ENCODE measurements at places on chromosomes 6 and 20.
A peak's percentile ranks its signal among the peaks of the same experiment; 100 is the strongest.

- DNase-seq, result no peak
Observed at GRCh38 chr6:15523679-15524630, 138.9 kb downstream of the DTNBP1 start.

DNA sequence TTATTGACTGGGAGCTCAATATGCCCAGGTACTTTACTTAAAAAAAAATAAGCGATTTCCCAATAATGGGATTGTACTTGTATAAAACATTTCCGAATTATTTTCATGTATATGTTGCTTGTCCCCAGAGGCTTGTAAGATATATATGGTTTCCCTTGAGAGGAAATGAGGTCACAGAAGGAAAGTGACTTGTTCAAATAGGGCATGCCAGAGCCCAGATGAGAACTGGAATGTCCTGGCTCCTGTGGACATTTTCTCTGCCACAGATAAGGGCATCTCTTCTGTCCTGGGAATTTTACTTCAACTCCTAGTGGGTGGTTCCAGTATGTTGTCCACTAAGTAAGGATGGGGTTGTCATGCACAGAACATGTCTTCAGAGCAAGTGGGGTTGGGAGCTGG is 63.0 kb downstream of the LYRM2 start:
- no peak for DNase-seq

GRCh38 chr20:49330701-49331615 is 53.1 kb upstream of the ZNFX1 start:
- DNase-seq, result no peak

- peak; percentile 27 for DNase-seq
Observed at GRCh38 chr6:124999105-124999764, 37.0 kb downstream of the RNF217 start.

DNA sequence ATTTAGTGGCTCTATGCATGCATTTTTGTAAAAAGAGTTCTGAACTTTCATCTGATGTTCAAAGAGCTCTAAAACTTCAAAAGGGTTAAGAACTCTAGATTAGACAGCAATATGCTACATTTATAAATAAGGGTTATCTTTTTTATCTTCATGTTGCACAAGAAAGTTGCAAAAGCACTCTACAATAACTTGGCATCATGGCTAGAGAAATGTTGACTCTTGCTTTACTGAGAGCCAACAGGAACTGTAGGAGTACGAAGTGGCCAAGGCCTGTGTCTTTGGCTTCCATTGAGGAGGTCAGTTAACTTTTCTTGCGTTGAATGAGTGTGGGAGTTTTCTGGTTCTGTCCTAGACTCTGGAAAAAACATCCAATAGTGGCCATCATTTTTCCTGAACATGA is 516.9 kb downstream of the TFAP2B start:
- DNase-seq, result no peak

DNA sequence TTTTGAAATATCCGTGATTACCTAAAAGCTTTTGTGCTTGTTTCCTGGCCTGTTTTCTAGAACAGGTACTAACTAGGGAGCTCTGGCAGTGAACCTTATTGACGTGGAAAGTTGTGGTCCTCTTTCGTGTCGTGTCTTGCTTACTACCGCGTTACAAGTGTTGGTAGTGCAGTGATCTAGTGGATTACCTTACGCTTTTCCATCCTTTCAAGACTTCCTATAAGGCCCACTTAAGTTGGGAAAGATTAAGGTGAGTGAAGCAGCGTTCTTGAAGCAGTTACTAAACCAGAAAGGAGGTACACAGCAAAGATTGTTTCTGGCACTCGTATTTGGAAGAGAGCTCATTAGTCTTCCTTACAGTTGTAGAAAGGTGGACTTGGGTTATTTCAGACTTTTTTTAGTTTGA is 1.9 kb downstream of the PNRC1 start:
- peak; percentile 22 for DNase-seq

DNA sequence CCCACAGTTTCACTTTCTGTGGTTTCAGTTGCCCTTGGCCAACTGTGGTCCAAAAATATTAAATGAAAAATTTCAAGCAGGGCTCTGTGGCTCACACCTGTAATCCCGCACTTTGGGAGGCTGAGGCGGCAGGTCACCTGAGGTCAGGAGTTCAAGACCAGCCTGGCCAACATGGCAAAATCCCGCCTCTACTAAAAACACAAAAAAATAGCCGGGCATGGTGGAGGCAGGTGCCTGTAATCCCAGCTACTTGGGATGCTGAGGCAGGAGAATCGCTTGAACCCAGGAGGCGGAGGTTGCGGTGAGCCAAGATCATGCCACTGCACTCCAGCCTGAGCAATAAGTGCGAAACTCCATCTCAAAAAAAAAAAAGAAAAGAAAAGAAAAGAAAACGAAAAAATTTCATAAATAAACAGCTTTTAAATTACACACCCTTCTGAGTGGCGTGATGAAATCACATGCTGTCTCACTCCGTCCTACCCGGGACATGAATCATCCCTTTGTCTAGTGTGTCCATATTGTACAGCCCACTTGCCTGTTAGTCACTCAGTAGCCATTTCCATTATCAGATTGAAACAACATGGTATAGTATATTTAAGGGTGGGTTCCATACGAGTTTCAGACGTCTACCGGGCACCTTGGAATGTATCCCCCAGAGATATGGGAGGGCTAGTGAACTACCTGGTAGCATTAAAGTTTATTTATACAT is 11.7 kb downstream of the PTPRK start:
- no peak for DNase-seq

DNA sequence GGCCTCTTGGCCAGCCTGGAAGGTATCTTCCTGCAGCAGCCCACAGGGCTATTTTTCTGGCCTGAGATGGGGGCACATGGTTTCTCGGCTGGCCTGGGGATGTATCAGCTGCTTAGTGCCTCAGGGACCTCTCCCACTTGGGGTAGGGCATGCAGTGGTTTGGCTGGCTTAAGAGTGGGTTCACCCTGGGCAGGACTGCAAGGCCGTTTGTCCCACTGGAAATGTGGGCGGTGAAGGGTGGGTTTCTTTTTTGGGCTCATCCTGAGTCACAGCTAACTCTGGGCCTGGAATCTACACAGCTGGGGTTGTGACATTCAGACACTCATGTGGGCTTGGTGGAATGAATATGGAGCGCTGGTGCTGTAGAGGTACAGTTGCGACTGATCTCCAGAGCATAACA is 62.0 kb downstream of the CDH26 start:
- DNase-seq, result no peak

DNA sequence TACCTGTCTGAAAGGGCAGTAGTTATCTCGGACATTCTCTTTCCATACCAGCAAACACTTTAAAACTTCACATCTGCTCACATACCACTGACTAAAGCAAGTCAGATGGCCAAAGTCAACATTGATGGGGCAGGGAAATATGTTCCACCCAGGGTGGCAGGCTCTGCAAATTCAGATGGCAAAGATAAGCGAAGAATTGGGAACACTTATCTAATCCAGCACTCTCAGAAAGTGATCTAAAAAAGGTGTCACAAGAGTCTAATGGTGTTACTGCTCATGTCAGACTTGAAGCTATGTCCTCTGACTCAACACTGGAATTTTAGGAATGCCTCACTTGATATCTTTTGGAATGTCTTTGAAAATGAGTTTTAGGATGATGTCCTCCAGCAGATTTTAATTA is 1086.2 kb downstream of the KIF16B start:
- DNase-seq, result no peak

GRCh38 chr6:47915017-47915416 is 133.2 kb downstream of the OPN5 start:
- DNase-seq, result no peak

DNA sequence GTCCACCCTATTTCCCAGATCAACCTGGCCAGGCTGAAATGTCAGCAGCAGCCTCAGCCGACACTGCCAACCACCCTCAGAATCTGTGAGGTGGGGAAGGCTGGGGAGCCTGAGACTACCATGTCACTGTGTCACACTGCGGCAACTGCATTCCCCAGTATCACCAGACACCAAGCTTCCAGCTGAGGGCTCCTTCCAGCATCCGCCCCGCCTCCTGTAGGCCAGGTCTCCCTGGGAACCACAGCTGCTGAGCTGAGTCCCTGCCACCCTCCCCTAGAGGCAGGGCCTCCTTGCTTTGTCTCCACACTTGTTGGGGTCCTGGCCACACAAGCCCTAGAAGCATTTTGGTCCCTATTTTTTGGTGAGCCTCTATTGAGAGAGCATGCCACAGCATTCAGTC is 115.7 kb downstream of the UNC5CL start:
- DNase-seq, result no peak

DNA sequence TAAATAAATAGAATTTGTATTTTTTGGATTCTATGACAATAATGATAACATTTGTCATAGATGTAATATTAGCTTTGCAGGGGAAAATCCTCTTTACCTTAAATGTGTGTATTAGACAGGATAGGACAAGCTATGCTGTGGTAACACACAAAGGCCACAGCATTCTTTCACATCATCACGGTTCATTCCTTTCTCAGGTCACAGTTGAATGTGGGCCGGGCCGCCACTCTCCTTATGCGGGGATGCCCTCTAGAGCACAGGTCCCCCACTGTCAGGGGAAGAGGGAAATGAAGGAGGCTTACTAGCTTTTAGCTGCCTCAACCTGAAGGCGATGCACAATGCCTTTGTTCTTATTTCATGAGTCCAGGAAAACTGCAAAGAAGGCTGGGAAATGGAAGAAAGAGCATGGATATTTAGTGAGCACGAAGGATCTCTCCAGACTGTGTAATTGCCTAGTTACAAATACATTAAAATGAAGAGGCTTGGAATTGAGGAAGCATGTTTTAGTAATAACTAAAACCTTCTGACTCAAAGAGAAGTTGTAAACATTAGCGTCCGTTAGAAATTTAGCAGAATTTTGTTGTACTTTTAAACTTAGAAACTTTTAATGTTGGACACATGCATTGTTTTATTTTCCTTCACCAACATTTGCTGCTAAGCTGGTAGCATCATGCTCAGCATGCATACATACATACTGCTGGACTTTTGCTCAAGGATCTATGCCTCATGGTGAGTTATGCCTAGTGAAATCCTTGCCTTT is 248.9 kb upstream of the FOXQ1 start:
- DNase-seq, result no peak

GRCh38 chr6:71015392-71015791 is 58.5 kb upstream of the B3GAT2 start:
- DNase-seq, result no peak

- no peak for DNase-seq
Observed at GRCh38 chr6:141758430-141758829, 374.3 kb upstream of the GJE1 start.

GRCh38 chr20:63042448-63043071 is 35.8 kb upstream of the BHLHE23 start:
- no peak for DNase-seq

- DNase-seq, result no peak
Observed at GRCh38 chr6:11174242-11174611, 58.2 kb downstream of the NEDD9 start.

- DNase-seq, result no peak
Observed at GRCh38 chr6:100163035-100163434, 169.0 kb upstream of the MCHR2 start.

DNA sequence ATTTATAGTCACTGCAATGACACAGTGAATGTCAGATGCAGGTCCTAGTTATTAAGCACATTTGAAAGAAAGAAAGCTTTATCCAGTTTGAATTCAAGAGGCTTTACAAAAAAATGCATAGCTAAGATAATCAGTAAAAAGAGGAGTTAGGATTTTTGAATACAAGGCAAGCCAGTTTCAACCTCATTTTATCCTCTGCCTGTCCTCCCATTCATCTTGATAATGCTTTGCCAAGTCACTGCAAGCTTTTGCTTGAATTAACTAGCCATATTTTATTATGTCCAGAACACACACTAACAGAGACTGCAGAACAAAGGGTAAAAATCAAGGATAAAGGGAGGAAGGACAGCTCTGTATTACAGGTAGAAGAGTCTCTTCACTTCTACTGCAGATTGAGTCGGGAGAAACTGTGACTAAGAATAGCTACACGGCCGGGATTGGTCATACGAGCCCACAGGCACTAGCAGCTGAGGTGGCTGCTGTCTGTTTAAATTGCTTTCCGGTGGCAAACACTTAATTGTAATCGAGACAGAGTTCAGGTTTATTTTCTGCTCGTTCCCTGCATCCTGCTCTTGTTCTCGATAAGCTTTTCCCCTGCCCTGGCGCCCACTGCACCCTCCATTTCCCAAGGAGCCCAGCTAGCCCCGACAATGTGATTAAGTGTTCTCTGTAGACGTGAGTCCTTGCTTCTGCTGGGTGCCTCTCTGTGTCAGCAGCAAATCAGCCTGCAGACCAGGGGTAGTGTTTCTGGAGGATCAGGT is 30.5 kb upstream of the AKAP12 start:
- peak; percentile 72 for DNase-seq

GRCh38 chr6:168530653-168531071 is 89.7 kb downstream of the SMOC2 start:
- DNase-seq, result no peak

GRCh38 chr6:54716877-54717276 is 129.7 kb upstream of the FAM83B start:
- DNase-seq, result no peak

DNA sequence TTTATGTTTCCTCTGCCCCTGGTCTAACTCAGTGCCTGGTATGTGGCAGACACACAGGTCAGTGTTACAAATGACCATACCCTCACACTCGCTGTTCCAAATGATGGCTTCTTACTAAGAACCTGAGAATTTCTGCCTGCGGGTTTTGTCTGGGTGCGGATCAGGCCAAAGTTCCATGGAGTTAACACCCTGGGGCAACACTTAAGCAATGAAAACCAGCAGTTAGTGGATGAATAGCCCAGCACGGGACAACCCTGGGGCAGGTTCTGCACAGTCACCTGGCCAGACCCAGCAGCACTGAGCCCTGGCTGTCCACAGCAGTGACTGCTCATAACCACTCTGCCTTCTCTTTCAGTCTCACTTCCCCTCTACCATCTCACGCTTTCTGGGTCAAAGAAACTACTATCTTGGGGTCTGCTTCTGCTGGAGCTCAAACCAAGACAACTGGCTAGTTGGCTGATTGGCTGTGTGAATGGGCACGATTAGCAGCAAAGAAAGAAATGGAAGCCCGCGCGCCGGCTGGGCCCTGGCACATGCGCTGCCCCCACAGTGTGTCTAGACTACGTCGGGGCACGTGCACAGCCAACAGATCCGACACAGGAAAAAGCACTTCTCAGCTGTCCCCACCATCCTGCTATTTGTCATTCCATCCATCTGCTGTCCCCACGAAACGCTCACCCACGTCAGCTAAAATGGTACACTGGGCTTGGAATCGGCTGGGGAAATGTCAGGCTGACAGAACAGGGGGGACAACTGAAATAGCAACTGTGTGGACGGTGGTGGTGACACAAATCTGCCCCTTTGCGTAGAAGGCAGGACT is 36.6 kb downstream of the MGME1 start:
- DNase-seq, result peak; percentile 37

GRCh38 chr6:744666-745353 is 51.9 kb upstream of the EXOC2 start:
- DNase-seq, result no peak

GRCh38 chr6:43724914-43725642 is 37.5 kb upstream of the MRPS18A start:
- peak; percentile 95 for DNase-seq

GRCh38 chr6:39074486-39074885 is 25.9 kb downstream of the GLP1R start:
- DNase-seq, result peak; percentile 10

DNA sequence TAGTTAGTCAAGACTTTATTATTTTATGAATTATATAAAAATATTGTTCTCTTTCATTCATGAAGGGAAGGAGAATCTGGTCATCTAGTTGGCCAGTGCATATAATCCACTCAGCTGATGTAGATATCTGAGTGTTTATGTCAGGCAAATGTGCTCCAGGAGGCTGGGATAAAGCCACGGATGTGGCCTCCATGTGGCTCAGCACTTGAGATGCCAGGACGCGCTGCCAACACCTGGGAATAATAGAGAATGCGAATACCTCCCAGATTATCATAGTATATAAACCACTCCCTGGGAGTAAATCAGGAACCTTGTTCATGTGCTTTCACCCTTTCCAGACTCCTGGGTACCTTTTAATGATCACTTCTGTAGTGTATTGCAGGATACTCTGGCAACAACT is 1006.0 kb downstream of the KIF16B start:
- no peak for DNase-seq
